ENCODE measurements at places on chromosomes 12 and 14.

DNA sequence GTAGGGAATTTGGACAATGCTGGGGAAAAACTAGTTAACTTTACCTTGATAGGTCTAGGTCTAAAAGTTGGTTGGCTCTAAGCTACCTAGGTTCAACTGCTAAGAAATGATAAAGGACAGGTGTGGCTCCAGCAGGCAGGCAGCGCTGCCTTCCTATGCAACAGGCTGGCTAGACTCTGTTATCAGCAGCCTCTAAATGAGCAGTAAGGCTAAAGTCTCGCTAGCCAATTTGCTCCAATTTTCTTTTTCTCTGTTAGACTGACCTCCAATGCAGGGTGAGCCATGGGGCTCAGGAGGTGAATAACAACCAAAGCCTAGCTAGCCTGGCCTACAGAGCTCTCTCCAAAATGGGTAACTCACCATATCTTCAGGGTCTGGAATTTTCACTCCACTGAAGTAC lies 26.5 kb downstream of the DMAC2L start:
- DNase-seq: no peak

DNA sequence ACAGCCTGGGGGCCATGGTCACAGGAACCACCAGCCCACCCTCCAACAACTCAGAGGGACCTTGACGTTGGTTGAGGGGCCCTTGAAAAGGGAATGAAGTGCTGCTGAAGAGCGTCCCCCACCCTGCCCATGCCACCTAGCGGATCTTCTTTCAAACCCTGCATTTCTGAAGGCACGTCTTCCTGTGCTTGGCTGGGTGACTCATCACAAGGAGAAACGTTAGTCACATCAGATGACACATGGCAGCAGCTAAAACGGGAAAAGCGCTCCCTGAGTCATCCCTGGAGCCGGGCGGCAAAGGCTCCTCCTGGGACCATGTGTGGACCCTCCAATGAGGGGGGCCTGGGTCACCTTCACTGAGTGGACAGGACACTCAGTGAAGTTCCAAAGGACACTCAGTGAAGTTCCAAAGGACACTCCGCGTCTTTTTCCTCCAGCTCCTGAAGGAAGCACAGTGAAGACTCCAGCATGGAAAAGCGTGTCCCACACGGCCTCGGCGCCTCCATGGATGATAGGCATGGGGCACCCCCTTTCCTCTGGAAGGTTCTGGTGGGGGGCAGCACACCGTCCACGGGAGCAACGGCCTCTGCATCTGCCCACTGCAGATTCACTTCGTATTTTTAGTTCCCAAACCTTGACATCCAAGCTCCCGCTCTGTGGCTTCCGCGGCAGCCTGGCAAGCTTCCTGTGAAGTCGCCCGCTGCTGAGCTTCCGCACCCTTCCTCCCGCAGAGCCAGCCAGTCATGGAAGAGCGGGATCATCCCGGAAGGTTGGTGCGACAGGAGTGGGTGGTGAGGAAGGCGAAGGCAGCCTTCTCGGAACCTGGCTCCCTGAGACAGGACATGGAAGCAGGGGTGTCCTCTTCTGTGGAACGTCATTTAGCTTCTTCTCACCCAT lies 383.4 kb downstream of the VRK1 start:
- DNase-seq: no peak

DNA sequence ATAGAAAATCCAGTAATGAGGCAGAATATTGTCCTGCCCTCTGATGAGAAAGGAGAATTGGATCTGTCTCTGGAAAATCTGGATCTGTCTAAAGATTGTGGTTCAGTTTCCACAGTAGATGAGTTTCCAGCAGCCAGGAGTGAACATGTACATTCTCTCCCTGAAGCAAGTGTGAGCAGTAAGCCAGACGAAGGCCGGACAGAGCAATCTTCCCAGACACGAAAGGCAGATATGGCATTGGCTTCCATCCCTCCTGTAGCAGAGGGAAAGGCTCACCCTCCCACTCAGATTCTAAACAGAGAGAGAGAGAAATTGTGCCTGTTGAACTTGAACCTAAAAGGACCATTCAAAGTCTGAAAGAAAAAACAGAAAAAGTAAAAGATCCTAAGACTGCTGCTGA lies 31.4 kb downstream of the PARP11 start:
- no peak for DNase-seq

- DNase-seq: no peak
Measured at GRCh38 chr14:101813833-101814232, 52.3 kb downstream of the PPP2R5C start.

DNA sequence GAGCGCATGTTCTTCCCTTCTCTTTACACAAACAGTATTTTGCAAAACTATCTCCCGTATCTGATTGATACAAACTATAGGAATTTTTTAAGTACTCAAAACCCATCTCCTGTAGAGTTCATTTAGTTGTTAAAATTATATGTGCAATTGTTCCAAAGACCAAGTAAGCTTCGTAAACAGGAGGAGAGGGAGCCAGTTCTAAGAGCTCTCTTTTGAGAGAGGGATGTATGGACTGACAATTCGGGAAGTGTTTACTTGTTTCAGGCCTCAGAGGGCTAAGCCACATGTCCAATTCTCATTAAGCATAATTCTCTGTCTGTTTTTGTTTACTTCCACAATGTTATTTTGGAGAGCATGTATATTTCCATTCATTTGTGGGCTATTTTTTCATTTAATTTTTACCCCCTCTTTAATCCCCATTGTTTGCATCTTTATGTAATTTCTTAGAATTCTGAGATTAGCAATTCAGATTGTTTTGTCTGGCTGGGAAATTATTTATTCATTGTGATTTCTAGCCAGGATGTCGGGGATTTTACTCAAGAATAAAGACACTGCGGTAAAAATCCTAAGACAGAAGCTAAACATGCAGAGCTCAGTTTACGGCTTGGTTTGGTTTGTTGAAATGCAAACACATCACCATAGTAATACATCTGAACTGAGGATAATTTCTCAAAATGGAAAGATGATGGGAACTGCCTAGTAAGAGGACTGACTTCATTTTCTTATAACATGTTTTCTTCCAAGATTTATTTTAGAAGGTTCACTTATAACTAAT lies 126.8 kb downstream of the KCNK10 start:
- DNase-seq: no peak

DNA sequence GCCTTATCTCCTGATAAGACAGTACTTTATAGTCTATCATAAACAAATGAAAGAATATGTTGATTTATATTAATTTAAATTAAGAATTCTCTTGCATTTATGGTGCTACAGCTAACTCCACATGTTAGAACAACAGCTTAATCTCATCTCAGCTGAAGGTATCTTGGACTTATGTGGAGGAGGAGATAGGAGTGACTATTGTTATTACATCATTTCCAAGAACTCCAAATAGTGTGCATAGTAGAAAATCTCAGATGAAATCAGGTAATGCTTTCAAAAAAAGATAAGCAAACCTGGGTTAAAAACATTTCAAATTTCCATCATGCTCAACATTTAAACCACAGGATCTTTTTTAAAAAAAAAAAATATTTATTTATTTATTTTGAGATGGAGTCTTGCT lies 31.3 kb upstream of the ISM2 start:
- no peak for DNase-seq

DNA sequence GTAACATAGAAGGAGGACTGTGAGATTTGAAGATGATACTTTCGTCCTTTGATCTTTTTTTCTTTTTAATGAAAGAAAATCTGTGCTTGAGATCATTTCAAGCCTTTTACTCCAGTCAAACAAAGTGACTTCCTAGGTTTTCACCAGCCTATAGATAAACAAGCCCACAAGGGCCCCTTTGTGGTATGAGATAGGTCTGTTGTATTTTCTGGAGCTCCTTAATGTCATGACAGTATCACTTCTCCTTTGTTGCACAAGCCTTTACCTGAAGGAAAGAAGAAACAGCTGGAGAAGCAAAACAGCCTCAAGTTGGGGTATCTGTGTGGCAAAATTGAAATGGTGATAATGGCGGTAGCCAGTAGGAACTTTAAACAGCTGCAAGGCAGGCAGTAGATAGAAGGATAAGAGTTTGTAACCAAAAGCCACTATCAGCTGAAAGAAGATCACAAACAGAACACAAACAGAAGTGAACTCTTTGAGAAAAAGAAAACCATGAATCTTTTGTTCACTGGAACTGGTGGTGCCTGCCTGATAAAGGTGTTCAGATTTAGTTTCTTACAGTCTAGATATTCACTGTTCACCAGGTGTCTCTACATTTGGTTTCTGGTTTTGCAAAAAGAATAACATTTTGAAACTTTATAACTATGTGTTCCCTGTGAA lies 96.8 kb downstream of the LGR5 start:
- DNase-seq: no peak

- DNase-seq: no peak
Measured at GRCh38 chr12:6834254-6834653, 6.0 kb downstream of the P3H3 start.

GRCh38 chr12:6093764-6094163 lies 30.7 kb downstream of the VWF start:
- DNase-seq: no peak
